T-helper 22 cell (primary cell): ENCODE measurements at places on chromosomes 1 and 21.

- DNase-seq = no peak
Measured at GRCh38 chr1:26079960-26080814, 12.8 kb upstream of the TRIM63 start.

DNA sequence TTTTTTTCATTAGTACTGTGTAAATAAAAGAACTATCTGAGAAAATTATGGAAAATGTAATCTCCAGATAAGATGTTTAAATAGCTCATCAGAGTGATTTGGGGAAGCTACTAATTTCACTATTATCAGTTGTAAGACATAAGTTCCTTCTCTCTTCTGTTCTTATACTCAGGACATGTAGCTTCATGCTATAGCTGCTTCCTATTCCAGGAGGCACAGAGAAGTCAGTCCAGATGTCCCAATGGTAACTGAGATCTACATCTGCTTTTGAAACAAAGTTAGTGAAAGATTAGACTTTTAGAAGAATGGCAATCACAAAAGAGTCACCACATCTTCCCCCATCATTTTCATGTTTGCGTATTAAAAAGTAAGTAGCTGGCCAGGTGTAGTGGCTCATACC lies 5.6 kb downstream of the MAP3K21 start:
- no peak for DNase-seq

DNA sequence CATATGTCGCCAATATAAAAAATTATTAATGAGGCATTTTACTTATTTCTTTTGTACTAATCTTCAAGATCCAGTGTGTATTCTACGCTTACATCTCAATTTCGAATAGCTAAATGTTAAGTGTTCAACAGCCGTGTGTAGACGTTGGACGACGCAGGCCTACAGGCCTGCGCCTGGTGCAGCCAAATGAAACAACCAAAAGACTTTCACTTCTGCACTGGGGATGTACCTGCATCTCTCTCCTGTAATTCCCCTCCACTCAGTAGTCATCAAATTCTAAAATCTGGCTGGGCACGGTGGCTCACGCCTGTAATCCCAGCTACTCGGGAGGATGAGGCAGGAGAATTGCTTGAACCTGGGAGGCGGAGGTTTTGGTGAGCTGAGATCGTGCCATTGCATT lies 76.8 kb upstream of the HNRNPU start:
- no peak for DNase-seq

DNA sequence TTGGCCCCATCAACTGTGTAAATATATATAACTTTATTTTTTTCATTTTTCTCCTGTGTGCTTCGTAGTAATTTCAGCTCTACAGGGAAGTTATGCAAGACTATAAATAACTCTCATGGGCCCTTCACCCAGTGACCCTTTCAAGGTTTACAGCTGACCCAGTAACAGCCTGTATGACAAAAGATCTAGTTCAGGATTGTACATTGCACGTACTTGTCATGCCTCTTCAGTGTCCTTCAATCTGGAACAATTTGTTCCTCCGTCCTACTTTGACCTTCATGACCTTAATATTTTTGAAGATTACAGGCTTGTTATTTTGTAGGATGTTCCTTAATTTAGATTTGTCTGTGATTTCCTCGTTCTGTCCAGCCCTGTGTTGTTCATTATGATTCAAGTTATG lies 40.5 kb downstream of the BRINP2 start:
- DNase-seq = no peak

DNA sequence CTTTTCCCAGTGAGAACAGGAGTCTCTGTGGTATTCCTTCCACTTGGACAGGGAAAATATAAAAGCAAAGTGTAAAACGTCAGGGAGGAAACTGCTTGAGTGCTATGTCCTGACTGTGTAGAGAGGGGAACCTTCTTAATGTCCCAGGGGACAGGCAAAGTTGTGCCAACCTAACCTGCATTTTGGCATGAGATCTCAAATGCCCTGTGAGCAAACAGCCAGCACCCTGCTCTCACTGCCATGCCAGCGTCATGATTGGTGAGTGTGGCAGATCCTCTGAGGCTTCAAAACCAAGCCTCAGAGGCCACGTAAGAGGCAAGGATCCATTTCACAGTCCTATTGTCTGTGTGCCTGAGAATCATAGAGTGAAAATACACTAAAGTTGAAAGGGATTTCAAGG lies 49.7 kb upstream of the RAP1A start:
- DNase-seq = no peak

DNA sequence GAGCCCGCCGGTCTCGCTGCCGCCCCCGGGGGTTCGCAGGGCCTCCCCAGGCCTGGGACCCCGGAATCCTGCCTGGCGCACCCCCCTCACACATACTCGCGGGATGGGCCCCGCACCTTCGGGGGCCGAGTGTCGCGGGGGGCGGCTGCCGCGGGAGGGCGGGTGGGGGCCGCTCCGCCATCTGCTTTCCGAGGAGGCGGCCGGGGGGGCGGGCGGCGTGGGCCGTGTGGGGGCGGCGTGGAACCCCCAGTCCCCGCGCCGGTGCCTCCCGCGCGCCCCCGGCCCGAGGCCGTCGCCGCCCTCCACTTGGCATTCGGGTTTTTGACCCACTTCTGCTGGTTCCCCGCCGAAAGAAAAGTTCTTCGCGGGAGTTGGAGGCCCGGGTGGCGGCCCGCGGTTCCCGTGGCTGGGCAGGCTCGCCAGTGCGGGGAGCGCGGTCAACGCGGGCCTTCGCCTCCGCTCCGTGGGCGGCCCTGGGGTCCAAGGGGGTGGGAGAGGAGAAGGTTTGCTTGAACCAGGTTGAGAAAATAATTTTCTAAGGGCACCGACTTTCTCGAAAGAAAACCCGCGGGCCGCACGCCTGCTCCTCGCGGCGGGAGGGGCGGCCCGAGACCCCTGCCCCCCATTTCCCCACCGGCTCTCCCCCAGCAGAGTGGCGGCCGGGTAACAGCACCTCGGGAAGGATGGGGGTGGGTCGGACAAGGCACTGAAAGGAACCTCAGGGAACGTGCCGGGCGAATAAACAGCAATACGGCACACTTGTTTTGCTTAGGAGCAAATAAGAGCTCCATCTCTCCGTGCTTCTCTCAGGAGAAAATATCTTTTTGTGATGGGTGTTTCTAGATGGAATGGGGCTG lies 1.6 kb downstream of the PHF13 start:
- no peak for DNase-seq

DNA sequence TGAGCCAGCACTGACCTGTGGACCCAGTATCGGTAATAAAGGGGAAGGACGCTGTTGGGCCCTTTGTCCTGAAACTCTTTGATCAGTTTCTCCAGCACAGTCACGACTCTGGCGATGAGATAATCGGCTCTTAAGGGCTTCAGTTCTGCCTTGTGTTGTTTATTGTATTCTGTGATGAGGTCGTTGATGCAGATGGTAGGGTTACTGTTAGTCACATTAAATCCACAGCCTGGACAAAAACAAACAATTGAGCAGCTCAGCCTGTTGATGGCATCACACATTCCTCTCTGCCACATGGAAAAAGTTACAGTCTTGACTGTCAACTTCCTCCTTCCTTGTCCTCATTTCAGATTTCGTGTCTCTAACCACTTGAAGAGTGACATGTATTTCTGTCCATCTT lies 57.6 kb downstream of the SIM2 start:
- no peak for DNase-seq

GRCh38 chr1:183185941-183186490 lies at the start of gene LAMC2:
LAMC2 (plus strand) TSS chr1:183186264; CDS start chr1:183186353, 89 bp downstream.
- DNase-seq = no peak

DNA sequence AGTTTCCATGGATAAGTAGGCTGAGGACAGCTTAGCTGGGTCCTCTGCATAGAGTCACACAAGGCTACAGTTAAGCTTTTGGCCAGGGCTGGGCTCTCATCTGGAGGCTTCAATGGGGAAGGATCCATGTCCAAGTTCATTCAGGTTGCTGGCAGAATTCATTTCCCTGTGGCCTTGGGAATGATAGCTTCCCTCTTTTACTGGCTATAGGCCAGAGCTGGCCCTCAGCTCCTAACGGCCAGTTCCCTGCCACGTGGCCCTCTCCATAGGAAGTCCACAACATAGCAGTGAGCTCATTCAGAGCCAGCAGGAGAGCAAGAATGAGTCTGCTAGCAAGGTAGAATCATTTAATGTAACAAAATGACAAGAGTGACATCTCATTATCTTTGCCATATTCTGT lies 15.1 kb upstream of the PODN start:
- no peak for DNase-seq

DNA sequence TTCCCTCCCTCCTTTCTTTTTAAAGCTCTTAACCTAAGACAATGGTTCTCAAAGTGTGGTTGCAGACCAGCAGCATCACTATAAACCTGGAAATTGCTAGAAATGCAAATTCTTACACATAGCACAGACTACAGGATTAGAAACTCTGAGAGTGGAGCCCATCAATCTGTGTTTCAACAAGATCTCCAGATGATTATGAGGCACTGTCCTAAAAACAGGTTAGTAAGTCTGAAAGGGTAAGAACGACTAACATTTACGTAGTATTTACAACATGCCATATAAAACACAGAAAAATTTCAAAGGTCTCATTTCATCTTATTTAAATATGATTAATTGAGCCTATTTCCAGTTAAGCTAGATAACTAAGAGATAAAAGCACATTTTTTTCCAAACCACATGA lies 138.8 kb downstream of the COP1 start:
- DNase-seq = no peak

- no peak for DNase-seq
Measured at GRCh38 chr1:65525266-65526048, 105.0 kb downstream of the LEPR start.

DNA sequence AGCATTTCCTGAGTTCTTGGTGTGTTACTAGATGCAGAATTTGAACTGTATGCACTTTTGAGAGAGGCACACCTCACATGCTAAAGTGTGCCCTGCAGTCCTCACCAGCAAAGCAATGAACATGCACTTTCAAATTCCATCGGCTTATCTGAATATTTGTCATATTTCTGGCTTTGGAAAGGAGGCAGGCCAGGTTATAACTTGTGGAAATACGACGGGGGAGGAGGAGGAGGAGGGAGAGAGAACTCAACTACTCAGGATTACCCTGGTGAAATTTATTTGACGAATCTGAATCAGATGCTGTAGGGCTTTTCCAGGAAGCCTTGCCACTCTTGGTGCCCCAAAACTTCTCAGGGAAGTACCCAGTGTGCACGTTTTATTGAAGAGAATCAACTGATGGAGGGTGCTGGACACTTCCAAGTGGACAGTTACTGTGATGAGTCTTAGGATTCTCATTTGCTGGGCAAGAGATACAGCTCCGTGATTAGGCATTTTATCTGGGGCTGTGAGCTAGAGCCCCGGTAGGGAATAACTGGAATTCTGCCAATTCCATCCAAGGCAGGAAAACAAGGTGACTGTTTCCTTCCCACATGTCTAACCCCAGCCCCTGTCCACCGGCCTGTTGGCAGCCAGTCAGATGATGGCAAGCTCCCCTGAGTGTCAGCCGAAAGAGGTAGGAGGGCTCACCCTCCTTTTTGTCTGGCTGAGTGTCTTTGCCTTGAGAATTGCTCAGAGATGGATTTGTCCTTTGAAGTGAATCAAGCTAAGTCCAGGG lies 3.8 kb downstream of the PDPN start:
- no peak for DNase-seq

GRCh38 chr1:219465212-219466093 lies 147.5 kb downstream of the ZC3H11B start:
- no peak for DNase-seq

GRCh38 chr1:59638231-59638711 lies 176.5 kb upstream of the HOOK1 start:
- no peak for DNase-seq

- DNase-seq = no peak
Measured at GRCh38 chr21:17585875-17586450, 26.7 kb downstream of the BTG3 start.

DNA sequence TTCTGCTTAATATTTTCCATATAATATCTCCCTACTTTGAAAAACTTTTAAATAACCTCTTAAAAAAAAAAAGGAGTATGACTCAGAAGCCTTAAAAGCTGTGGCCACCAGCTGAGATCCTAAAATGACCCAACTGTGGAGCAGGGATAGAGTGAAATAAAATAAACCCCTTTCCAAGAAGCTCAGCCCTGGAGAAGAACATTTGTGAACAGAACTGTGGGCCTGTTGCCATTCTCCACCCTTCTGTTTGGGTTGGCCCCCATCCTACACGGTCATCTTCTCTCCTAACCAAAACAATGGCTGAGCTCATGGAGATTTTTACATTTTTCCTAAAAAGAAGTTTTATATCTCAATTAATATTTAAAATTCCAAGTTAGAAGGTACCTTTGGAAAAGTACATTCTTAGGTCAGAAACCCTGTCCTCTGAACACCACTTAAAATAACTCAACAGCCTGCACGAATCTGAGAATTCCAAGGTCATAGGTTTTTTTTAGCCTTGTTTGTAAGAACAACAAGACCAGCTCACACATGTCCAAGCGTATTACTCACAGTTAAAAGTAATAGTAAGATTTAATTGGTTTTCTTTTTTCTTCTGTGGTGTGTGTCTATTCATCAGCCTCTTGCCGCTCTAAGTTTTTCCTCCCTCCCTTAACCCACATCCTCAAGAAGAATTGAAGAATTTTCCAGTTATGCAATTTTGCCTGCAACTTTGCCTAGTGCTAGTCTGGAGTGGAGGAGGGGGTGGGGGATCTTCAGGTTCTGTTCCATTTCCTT lies 107.7 kb upstream of the ERRFI1 start:
- DNase-seq = no peak

DNA sequence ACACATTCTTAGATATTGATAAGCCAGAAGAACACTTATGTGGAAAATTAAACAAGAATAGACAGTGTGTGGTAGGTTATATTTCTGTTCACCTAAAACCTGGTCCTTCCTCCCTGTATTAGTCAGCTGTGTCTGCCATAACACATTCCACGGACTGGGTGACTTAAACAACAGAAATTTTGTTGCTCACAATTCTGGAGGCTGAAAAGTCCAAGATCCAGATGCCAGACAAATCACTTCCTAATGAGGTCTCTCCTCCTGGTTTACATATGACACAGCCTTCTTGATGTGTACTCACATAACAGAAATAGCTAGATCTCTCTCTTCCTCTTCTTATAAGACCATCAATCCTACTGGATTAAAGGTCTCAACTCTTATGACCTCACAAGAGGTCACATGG lies 25.7 kb downstream of the JMJD4 start:
- DNase-seq = no peak

GRCh38 chr1:31531177-31531999 lies 44.9 kb upstream of the TINAGL1 start:
- DNase-seq = no peak

- DNase-seq = no peak
Measured at GRCh38 chr1:93446837-93447451, 974 bp upstream of the FNBP1L start.

GRCh38 chr1:45621895-45622523 lies 1.8 kb downstream of the CCDC17 start:
- DNase-seq = no peak

- DNase-seq = no peak
Measured at GRCh38 chr1:224450561-224451350, 16.2 kb upstream of the WDR26 start.

GRCh38 chr21:27423906-27424595 lies 457.2 kb upstream of the ADAMTS5 start:
- DNase-seq = no peak

- DNase-seq = no peak
Measured at GRCh38 chr1:84701376-84701775, 11.1 kb upstream of the SSX2IP start.

GRCh38 chr1:19768353-19769210 lies 31.1 kb downstream of the TMCO4 start:
- no peak for DNase-seq

- no peak for DNase-seq
Measured at GRCh38 chr21:44956356-44957046, 16.7 kb downstream of the SLX9 start.
